ENCODE measurements at places on chromosomes 1 and 21.

DNA sequence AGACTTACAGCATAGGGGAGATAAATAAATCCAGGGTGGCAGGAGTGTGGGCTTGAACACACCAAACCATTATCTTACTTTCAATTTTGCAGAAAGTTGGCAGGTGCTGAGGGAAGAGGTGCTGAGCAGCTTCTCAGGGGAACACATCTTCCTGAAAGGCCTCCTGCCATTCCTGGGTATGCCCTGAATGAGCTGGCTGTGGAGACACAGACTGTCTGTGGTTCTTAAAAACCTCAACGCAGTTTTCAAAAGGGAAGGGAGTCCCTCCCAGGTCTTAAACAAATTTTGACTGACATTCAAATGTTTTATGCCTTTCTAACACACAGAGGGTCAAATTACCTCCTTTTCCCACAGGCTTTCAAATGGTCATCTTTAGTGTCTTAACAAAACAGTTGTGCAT, 166.9 kb downstream of the TNFSF18 start:
- peak; percentile 36 for DNase-seq

DNA sequence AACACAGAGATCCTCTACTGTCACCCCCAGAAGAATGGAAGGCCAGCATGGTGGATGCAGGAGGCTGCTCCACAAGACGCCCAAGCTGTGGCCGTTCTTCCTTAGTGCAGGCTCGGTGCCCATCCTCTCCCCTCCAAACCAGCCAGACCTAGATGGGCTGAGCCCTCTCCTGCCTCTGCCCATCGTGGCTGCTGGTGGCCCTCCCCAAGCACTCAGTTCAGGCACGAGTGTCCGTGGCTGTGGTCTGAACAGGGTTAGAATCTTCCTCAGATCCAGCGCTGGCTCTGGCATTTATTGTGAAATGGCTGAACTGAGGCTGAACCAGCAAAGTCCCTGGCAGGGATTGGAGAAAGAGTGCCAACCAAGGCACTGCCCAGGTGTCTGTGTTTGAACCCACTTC, 59.5 kb downstream of the TRIM11 start:
- no peak for DNase-seq

GRCh38 chr1:155186794-155187455, 13.3 kb downstream of the TRIM46 start:
- DNase-seq: no peak

DNA sequence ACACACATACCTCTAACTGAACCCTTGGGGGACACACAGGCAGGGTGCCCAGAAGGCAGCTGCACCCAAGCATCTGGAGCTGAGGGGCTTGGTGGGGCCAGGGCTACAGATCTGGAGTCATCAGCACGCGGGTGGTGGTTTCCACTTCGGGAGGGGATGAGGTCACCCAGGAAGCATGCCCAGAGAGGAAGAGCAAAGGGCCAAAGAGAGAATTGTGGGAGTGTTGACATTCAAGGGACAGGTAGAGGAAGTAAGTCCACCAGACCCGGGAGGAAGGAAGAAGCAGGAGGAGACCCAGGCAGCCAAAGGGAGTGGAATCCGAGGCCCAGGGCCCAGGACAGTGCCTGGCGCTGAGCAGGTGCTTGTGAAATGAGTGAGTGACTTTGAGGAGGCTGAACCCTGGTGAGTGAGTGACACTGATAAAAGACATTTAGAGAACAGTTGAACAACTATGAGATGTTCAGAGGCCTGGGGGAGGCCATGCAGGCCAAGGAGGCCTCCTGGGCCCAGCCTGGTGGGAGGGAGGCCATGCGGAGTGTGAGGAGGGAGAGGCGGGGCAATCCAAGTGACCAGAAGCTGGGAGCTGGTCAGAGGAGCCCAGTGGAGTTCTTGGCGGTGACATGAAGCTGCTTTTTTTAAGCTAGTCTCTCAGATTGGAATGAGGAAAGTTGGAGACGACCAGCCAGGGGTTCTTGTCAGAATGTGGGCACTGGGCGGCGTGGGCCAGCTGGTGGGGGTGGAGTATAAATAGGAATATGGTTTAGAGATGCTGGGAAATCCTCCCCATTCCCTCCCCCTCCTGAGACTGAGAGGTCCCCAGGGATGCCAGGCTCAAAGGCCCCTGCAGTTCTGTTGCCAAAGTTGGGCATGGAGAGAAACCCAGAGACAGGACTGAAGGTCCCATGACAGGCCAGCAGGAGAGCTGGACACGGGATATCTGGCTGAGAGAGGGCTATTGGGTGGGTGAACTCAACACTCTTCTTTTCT, 7.9 kb downstream of the CDK18 start:
- DNase-seq: no peak

GRCh38 chr1:232110281-232111090, 483.9 kb downstream of the DISC1 start:
- DNase-seq: peak; percentile 97

DNA sequence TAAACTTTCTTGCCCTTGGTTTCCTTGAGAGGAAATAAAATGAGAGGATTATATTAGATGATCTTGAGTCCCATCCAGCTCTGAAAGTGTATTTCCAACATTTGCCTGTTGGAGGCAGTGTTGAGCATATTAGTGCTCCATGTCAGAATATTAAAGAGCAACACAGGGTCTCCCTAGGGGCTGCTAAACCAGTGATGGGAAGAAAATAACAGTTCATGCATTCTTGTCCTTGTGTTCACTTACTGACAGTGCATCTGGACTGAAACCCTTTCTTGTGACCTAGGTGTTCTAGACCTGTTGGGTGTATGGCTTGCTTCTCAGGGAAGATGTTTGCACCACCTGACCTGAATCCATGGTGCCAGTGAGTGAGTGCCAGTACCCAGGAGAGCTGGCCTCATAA, 124.7 kb upstream of the KIAA0040 start:
- no peak for DNase-seq

GRCh38 chr1:41475859-41476567, 8.5 kb downstream of the EDN2 start:
- no peak for DNase-seq
